ENCODE measurements at places on chromosomes 6 and 20.

DNA sequence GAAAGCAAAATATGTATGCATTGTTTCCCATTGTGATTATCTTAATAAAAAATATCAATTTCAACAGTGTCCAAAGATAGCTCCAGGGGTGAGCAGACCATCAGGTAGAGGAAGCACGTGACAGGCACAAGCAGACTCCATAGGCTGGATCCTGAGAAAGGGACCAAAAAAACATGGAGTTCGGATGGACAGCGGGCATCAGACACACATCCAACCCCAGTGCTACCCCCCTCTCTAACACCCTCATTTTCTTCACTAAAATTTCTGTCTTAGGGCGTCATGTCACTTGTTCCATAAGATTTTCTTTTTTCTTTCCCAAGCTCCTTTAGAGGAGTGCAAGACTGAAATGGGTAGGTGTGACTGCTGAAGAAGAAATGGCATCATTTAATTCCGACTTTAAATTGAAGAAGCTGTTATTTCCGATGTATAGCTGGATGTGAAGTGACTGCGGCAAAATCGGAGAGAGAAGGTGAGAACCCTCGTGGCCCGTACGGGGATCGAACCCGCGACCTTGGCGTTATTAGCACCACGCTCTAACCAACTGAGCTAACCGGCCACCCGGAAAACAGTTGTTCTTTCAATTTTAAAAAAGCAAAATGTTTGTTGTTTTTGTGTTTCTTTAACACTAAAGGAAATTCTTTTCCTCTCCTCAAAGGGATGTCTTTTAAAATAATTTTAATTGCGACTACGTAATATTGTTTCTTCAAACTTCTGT is 10.3 kb upstream of the PRSS16 start:
- DNase-seq = peak; percentile 31

DNA sequence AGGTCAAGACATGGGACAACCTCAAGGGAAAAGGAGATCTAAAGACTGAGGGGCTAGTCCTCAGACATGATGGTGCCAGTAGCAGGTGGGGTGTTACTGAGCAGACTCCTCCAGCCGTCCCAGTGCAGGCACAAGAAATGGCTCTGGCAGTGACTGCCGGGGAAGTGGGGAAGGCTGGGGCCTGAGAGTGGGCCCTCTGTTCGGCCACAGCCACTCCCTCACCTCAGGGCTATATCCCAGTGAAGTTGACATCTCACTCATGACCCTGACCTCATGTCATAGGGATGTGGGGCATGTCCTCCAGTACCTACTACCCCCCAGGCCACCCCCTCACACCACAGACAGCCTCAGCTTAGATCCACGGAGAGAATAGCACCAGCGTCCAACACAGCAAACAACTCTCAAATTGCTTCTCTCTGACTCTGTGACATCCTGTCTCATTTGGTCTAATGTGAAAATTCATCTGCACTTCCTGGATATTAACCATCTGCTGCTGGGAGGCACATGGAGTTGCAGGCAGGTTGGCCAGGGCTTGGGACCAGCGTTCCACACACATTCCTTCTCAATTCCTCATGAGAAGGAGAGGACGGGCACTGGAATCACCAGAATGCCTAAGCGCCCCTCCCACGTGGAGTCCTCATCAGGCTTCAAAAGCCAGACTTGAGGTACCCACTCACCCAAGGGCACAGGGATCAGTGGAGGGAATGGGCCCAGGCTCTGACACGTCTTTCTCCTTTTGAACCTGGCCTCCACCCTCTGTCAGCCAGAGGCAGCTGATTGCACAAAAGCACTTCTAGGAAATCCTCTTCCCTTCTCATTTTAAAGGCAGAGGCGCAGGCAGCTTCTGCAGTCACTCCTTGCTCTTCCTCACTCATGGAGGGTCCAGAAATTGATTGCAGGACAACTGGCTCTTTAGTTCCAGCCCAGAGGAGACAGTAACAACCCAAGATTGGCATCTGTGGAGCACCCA is 163.6 kb upstream of the CST7 start:
- DNase-seq = no peak

GRCh38 chr6:28489366-28490204 is 26.0 kb downstream of the GPX6 start:
- DNase-seq = peak; percentile 34

GRCh38 chr6:118017301-118017848 is 110.3 kb downstream of the SLC35F1 start:
- DNase-seq = no peak

GRCh38 chr6:108764580-108764950 is 83.7 kb upstream of the ARMC2 start:
- DNase-seq = no peak

GRCh38 chr20:59221707-59222252 is 58.2 kb downstream of the ZNF831 start:
- no peak for DNase-seq

- no peak for DNase-seq
These were observed 239.8 kb downstream of the ARID1B start for GRCh38 chr6:157017022-157017421.

DNA sequence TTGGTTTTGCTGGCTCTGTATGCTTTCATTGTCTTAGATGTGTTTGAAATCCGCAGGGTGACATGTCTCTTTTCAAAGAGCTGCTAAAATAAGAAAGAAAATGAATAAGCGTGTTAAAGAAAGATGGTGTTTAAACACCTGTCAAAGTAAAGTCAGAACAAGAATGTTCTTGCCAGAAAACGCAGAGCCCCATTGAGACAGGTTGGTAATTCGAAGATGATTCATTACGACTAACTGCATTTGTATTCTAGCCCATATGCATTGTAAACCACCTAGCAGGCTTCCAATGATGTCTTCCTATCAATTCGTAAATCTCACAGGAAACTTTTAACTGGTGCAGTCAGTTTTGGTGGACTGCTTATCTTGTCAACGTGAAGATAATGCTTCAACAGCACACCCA is 16.8 kb downstream of the PHACTR2 start:
- no peak for DNase-seq

- no peak for DNase-seq
These were observed 8.8 kb downstream of the CDH4 start for GRCh38 chr20:61260905-61261304.

GRCh38 chr20:50141811-50142561 is 11.5 kb downstream of the PEDS1 start:
- no peak for DNase-seq

- peak; percentile 58 for DNase-seq
These were observed 1.4 kb upstream of the MARCKS start for GRCh38 chr6:113855500-113856374.

DNA sequence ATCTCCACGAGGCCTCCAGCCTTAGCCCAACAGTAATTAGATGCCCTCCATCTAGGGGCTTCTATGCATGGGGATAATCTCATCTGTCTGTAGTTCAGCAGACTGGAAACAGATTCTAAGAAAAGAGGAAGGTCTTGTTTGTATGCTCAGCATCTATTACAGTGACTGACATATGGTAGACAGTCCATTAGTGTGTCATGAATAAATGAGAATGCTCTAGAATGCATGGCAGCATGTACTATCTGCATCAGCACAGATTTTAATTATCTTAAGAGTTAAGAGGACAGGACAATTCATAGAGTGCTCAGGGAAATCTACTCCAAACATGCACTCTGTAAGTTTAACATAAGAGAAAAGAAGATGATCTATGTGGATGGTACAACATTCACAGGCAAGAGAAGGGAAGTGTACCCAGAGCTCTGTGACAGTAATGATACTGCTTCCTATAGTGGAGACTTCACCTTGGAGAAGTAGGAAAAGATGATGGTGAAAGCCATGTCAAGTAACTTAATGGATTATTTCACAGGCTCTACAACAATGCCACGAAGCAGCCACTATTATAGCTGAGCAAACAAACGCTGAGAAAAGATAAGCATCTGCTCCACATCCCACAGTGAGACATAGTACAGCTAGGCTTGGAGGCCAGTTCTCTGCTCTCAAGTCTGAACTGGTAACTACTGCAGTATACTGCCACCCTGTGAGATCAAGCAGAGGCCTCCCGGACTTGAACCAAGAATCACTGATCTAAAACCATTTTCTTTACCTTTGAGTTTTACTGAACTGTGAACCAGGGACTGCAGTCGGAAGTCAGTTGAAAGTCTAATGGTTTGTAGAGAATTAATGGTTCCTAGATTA is 309.2 kb upstream of the SPTLC3 start:
- DNase-seq = no peak

- DNase-seq = no peak
These were observed 772 bp downstream of the SESN1 start for GRCh38 chr6:109093732-109094415.

DNA sequence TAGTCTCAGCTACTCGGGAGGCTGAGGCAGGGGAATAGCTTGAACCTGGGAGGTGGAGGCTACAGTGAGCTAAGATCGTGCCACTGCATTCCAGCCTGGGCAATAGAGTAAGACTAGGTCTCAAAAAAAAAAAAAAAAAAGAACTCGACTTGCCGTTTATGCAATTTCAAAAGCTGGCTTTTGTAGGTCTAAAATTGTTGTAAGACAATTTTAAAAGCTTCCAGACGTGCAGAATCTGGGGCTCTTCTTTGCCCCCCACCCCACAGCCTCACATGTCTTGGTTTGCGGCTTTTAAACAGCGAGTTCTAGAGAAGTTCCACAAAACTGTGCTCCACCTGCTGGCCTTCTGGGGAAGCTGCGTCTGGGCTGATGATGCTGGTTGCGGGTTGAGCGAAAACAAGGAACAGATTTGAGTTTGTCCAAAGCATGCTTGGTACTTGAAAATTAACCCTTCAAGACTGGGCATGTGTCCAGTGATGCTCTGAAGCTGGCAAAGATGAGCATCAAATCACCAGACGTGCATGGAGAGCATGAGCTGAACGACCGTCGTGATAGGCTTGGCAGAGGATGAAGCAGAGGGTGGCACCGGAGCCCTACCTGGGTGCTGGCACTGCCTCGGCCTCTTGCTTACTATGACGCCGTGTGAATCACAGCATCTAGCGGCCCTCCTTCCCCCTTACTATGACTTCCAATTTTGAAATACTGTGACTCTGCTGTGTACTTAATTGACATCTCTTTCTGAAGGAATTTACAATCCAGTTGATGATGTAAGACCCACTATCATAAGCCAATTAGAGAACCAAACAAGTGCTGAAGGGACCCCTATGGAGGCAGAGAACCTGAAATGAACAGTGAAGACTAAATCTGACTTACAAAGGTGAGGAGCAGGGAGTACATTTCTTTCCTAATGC is 171.4 kb downstream of the GMPR start:
- no peak for DNase-seq

DNA sequence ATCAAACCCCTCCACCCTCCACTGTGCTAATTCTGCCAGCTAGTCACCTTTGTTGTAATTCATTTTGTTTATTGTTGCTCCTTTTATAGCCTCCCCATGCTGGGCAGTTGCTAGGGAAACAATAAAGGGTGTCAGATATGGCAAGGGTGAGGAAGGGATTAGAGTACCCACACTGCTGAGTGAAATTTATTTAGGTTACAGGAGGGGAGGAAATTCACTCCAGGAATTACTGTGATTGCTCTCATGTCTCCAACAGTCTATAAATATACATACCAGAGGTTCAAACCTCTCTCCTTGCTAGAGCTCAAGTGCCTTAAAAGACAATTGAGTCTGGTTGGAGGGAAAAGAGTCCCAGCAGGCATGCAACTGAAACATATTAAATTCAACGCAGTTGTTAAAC is 90.6 kb upstream of the ADGRF1 start:
- no peak for DNase-seq

- peak; percentile 48 for DNase-seq
These were observed 161.4 kb downstream of the LY86 start for GRCh38 chr6:6749702-6750491.

GRCh38 chr20:48098099-48098498 is 312.8 kb upstream of the SULF2 start:
- DNase-seq = no peak

- DNase-seq = no peak
These were observed 240.8 kb upstream of the QKI start for GRCh38 chr6:163173741-163174140.

DNA sequence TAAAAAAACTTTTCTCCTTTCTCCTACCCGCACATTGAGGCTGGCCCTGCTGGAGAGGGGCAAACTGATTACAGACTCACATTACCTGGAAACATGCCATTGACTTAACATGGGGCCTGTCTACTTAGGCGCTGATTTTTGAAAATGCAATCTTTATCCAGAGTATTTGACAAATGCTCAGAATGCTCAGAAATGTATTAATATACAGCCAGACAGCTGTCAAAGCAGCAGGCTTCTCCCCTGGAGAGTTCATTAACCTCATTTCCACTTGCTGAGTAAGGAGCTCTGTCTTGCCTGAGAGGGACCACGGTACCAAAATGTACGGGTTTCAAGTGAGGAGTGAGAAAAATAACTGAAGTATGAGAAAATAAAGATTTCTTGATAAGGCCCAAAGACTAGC is 95.7 kb downstream of the PAX1 start:
- DNase-seq = no peak

DNA sequence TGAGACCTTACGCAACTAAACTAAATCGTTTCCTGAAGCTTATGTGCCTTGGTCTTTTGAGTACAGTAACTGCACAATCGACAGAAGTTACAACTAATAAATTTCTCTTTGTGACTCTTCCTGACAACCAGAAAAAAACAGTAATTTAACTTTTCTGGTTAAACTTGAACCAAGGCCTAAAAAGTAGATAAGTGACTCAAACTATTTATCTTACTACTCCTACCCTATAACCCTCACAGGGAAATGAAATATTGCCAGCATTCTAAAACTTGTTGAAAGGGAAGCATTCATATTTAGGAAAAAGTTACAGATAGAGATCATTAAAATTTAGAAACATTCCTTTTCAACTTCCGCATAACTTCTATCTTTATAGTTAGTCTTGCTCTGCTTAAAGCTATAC is 1034.4 kb downstream of the EYS start:
- DNase-seq = no peak

GRCh38 chr6:72948153-72948552 is 277.1 kb downstream of the KHDC1L start:
- no peak for DNase-seq

DNA sequence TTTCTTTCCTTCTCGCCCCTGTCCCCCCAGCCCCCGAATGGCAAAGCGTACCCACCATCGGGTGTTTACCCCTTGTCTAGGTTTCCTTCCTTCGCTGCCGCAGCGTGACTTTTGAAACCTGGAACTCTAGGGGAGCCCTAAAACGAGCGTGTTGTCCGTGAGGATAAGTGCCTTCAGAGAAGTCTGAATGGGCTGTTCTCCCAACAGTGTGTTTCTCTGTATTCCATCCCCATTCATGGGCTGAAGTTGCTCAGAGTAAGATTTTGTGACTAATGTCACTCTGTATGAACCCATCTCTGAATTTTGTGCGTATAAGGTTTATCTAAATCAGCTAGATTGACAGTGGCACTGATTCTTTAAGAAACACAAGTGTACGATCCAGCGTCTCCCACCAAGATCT is 949 bp downstream of the MACROD2 start:
- DNase-seq = no peak

- no peak for DNase-seq
These were observed 69.1 kb downstream of the MYB start for GRCh38 chr6:135250234-135250633.

- no peak for DNase-seq
These were observed 563.1 kb downstream of the RFPL4B start for GRCh38 chr6:112910256-112910655.

All from KG1 (cell line).